Astrocyte (in vitro differentiated cells and primary cell): ENCODE measurements at places on chromosomes 1 and 21.

- no peak for DNase-seq
Measured at GRCh38 chr1:162139211-162139610, 69.7 kb downstream of the NOS1AP start.

GRCh38 chr1:184503221-184503749 is 116.5 kb downstream of the C1orf21 start:
- no peak for DNase-seq

DNA sequence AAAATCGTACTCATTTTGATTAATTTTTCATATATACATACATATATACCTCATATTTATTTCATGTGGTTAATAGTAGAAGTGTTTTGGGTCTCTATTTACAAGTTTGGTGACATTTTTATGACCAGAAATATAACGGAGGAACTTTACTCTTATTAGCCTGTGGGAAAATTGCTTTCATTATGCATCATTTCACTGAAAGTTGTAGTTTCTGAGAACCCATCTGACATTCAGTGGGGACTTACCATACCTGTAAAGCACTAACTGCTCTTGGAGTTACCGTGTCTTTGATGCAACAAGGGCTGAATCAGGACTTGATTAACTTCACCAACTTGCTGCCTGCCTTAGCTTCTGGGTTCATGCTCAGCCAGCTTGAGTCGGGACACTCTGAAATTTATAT is 49.9 kb upstream of the ITPKB start:
- DNase-seq = no peak

DNA sequence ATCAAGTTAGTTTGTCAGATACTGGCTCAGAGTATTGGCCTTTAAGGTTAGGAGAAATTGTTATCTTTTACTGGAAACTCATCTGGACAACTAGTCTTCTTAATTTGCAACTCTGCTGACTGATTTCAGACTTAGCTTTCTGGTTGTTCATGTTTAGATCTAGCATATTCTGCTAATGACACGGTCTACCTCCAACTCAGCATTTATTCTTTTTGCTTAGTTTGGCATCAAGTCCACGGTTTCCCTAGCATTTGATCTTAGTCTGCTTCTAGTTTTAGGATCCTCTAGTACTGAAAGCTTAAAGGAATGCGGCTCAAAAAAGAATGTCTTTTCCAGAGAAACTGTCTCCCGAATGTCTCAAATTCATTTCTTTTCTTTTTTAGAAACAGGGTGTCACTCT is 75.6 kb upstream of the SLFNL1 start:
- DNase-seq = peak; percentile 42

- DNase-seq = no peak
Measured at GRCh38 chr1:117652421-117652820, 46.6 kb downstream of the TENT5C start.

DNA sequence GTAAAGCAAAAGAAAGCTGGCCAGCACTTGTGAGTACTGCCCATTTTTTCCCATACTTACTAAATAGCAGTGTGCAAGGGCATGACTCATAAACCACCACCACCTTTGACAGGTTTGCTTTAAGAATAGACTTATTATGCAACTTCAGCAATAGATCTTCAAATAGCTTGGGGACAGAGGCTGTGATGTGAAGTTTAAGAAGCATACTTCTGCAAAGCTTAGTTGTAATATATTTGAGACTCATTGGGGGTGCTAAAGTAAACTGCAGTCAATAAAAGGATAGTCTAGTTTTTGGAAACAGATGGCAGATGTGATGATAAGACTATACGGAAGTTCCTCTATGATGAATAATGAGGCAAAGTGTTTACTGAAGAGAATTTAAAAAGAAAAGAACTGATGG is 210.0 kb downstream of the PLA2G4A start:
- peak; percentile 82 for DNase-seq

DNA sequence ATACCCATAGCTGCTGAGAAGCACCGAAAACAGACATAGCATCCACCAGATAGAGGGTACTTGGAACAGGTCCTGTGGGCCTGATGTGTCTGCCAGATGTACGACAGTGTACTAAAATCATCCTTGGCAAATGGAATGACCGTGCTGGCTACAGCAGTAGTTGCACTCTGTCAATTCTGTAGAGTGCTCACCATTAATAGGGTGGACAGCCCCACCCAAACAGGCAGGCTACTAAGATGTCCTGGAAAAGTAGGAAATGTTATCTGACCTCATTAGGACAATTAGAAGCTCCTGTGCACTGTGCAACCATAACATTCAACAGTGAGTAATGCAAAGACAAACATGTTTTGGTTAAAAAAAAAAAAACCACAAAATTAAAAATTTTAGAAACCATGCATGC is 106.2 kb downstream of the PTPN14 start:
- no peak for DNase-seq

DNA sequence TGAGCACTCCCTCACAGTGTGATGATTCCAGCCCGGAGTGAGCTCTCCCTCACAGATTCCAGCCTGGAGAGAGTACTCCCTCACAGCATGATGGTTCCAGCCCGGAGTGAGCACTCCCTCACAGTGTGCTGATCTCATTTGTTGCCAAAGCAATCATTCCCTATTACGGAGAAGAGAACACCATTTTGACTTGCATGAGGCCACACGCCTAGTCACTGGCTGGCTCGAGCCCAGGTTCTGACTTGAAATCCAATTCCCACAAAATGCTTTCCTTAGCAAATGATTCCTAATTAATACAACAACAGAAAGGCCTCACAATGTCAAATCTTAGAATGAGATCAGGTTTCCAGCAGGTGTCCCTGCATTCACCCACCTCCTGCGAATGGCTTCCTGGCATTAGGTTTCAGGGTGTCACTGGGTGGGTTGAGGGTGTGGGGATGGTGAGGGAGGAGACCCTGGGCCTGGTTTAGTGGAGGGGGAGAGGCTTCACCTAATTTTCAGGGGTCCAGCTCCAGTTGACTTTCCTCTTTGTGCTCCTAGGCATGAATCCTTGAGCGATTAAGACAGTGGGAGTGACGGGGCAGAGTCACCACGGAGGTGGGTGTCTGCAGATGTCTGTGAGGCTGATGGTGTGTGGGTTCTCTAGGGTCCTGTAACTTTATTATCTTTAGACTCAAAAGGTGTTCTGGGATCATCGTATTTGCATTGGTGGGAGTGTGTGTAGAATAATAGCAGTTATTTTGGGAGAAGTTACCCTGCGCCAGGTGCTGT is 158.5 kb downstream of the KCNJ6 start:
- DNase-seq = no peak

DNA sequence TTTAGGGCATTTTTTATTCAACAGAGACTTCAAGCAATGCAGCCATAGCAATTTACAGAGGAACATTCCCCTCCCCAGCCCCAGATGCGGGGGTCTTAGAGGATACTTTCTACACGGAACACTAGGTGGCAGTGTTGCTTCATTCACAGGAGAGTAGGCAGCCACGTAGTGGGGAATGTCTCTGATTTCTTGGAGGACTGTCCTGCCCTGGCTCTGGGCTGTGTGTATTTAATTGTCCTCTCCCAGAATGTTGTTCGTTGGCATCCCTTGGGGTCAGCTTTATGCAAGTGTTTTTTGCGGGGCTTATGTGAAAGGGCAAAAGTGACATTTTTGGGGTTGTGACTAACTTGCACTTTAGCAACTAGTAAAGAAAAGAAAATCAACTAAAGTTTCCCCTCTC is 96.9 kb downstream of the PAPPA2 start:
- peak; percentile 29 for DNase-seq

DNA sequence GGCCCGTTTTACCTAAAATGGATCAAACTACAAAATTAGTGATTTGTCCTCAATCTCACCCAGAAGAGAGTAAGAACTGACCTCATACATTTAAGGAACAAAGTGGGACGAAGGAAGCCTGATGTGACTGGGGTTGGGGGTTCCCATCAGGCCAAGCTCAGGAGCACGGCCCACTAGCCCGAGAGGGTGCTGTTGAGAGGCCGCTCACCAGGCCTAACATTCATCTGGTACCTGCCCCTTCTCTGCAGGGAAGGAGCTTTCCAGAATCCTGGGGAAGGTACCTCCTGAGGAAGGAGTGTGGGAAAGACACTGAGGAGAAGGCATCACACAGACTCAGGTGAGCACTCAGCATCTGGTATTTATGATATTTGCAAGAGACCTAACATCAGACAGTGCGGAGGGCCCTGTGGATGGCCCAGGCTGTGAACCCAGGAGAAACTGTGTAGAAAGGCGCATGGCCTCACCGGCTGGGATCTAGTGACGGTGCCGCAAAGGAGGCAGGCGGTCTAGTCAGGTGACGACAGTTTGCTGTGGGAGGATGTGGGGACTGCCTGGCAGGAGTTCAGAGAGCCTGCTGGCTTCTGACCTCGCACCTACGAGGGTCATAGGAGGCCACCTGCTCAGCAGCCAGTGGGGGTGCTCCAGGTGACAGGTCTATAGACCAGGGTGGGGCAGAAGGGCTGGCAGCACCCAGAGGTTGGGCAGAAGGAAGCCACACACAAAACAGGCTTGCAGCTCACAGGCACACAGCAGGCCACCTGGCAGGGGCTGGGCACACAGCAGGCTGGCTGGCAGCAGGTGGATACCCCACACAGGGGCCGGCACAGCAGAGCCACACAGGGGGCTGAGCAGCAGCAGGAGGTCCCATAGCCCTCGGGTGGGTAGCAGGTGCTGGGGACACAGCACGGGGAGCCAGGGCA is 543 bp downstream of the KRTAP12-4 start:
- DNase-seq = no peak

GRCh38 chr1:67639361-67639760 is 45.6 kb upstream of the GADD45A start:
- no peak for DNase-seq

DNA sequence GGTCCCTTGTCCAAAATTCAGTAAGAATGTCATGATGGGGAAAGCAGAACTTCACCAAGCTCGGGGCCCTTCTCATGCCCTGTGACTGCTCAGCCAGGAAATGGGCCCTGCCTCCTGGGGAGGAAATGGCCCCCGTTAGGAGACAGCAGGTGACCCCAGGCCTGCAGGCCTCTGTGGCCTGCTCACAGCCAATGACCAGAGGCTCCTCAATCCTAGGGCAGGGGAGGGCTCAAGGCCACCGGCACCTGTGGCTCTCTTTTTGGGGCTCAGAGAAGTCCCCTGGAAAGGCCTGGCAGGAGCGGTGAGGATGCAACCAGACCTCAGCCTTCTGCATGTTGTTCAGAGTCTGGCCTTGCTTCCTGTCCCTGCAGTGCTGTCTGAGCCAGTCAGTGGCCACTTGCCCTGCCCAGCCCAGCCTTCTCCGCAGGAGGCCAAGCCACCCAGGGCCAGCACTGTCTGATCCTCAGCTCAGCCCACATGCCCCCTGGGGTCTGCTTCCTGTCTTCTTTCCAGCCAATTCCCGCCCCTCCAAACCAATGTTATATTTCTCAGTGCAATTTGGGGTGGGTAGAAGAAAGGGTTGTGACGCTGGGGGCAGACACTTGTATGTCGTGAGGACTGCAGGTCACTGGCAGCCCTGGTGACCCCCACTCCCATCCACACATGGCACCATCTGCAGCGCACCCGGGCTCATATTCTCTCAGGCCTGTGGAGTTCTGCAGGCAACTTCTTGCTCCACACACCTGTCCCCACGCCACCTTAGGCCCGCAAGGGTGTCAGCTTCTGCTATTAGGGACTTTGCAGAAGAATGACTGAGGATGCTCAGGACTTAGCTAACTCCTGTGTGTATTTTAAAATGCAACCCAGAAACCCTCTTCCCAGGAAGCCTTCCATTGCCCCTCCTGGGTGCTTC is 83.6 kb downstream of the ITPKB start:
- no peak for DNase-seq

GRCh38 chr1:240435996-240436566 is 175.9 kb downstream of the GREM2 start:
- DNase-seq = peak; percentile 30

- no peak for DNase-seq
Measured at GRCh38 chr1:23899070-23899469, 14.1 kb downstream of the CNR2 start.

GRCh38 chr1:78141531-78142231 is 95.9 kb downstream of the GIPC2 start:
- no peak for DNase-seq

DNA sequence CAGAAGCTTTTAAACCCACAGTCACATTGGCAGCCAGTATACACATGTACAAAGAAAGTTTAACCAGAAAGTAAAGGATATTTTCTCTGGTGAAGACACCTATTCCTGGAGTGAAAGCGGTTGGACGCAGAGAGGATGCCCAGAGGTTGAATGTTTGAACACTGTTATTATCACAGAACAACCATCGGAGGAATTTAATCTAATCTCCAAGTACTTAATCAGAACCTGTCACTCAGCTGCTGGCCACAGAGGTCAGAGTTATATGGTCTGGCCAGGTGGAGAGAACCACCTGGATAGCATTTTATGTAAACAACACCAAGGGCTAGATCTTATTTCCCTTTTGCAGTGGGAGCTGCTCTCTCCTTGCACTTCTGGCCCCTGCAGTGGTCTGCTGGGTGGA is 29.4 kb downstream of the SPATA46 start:
- DNase-seq = no peak

DNA sequence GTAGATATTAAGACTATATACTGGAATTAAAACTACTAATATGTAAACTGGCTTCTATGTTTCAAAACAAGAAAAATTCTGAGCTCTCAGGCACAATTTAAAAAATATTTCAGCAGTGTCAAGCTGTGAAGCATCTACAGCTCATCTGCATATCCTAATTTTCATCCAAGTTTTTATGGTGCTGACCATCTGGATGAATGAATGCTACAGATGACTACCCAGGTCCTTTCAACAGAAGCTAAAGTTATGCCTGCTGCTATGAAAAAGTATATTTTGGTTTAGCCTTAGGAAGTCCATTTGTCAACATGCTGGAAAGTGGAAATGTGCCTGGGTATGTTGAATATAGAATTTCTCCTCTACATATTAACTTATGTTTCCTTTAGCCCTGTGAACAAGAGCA is 206.9 kb downstream of the NEGR1 start:
- no peak for DNase-seq

DNA sequence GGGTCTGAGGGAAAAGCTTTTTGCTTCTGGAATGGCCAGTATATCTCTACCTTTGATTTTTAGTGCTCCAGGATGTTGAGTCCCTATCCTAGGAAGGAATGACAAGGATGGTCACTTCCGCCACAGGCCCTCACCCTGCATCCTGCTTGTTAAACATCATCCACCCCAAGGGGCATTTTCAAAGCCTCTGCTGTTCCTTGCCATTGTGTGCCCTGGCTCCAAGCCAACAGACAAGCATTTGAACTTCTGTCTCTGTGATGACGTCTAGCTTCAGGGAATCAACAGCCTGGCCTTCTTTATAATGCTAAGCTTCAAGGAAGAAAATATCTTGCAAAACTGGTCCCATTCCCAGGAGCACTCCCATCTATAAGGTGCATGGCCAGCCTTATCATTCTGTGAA is 12.3 kb upstream of the JAM2 start:
- no peak for DNase-seq

GRCh38 chr1:2348346-2349325 is 42.7 kb downstream of the MORN1 start:
- DNase-seq = no peak

GRCh38 chr1:228900099-228900885 is 165.0 kb downstream of the RHOU start:
- peak; percentile 10 for DNase-seq

- DNase-seq = no peak
Measured at GRCh38 chr1:232943679-232944252, 6.6 kb upstream of the NTPCR start.

DNA sequence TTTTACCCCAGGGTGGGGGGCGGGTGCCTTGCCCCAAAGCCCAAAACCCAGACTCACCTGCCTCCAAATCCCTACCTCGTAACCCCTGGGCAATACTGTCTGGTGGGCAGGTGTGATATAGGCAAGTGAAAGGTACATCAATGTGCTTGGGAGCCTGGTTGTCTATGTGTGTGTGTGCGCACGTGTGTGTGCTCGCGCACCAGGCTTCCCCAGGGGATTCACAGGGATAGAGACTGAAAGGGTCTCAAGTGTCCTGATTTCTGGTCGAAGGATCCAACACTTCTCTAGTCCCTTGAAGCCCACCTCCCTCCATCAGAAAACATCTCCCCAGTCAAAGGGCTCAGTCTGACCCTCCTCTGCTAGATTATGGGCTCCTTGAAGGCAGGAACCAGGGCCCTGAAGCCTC is 28.9 kb upstream of the EPB41 start:
- DNase-seq = no peak
